CD4-positive, alpha-beta T cell (primary cell): ENCODE measurements at places on chromosomes 6 and 20. TPM values are rescaled to one million over a fixed set of nuclear protein-coding genes. Genes with fewer than 3 reads are reported as not detected.
A peak's percentile ranks its signal among the peaks of the same experiment; 100 is the strongest.

- DNase-seq: no peak
These were observed 25.3 kb downstream of the SNX5 start for GRCh38 chr20:17943343-17943742.

GRCh38 chr6:29828471-29828797, 809 bp downstream of the HLA-G start:
- DNase-seq: peak; percentile 16

- no peak for DNase-seq
These were observed 11.5 kb upstream of the PREX1 start for GRCh38 chr20:48839154-48839917.

GRCh38 chr6:106800379-106800778, 171.0 kb downstream of the QRSL1 start:
- no peak for DNase-seq

DNA sequence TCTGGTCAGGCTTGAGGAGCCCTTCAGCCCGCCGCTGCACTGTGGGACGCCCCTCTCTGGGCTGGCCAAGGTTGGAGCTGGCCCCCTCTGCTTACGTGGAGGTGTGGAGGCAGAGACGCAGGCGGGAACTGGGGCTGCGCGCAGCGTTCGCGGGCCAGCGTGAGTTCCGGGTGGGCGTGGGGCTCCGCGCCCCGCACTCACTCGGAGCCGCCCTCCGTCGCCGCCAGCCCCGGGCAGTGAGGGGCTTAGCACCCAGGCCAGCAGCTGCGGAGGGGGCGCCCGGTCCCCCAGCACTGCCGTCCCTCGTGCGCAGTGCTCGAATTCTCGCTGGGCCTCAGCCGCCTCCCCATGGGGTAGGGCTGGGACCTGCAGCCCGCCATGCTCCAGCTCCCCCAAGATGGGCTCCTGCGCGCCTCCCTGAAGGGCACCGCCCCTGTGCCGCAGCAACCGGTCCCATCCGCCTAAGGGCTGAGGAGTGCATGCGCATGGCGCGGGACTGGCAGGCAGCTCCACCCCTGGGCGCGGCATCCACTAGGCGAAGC, 695.9 kb downstream of the EPHA7 start:
- no peak for DNase-seq

DNA sequence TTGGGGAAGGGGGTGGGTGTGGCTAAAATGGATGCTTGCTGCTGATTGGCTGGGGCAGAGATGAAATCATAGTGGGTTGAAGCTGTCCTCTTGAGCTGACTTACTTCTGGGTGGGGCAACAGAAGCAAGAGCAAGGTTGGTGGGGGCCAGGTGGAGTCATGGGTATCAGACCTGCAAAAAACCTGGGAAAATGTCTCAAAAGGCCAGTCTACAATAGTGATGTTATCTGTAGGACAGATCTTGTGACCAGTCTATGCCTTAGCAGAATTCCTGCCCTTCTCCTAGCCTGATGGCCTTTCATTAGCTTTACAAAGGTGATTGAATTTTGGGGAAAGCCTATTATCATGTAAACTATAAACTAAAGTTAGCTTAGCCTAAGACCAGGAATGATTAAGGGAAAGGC, 945.7 kb downstream of the KIF16B start:
- DNase-seq: no peak

DNA sequence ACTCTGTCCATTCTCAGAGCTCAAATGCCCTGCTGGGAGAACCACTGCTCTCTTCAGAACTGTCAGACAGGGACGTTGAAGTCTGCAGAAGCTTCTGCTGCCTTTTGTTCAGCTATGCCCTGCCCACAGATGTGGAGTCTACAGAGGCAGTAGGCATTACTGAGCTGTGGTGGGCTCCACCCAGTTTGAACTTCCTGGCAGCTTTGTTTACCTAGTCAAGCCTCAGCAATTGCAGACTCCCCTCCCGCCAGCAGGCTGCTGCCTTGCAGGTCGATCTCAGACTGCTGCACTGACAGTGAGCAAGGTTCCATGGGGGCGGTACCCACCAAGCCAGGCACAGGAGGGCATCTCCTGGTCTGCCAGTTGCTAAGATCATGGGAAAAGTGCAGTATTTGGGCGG, 21.8 kb upstream of the UFL1 start:
- peak; percentile 64 for DNase-seq

DNA sequence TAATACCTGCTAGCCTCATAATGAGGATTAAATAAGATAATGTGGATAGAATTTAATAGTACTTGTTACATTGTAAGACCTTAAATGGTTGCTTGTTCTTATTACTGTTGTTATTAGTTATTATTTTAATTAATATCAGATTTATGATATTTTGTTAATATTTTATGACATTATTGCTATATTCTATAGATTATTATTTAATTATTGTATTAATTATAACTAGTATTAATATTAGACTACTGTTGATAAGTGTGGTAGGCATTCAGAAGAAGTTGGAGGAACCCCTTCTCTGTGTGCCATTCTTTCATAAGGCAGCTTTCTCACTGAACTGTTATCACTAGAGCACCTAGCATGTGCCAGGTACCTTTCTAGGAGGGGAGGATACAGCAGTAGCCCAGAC, 2.6 kb upstream of the NEDD9 start:
- DNase-seq: no peak

- DNase-seq: no peak
These were observed 55.6 kb downstream of the EZR start for GRCh38 chr6:158763434-158764182.

GRCh38 chr20:44219791-44220190, 9.2 kb upstream of the OSER1 start:
- no peak for DNase-seq

GRCh38 chr6:109791301-109791700, 100.2 kb downstream of the FIG4 start:
- no peak for DNase-seq

GRCh38 chr20:7264137-7264536, 496.7 kb downstream of the BMP2 start:
- no peak for DNase-seq

DNA sequence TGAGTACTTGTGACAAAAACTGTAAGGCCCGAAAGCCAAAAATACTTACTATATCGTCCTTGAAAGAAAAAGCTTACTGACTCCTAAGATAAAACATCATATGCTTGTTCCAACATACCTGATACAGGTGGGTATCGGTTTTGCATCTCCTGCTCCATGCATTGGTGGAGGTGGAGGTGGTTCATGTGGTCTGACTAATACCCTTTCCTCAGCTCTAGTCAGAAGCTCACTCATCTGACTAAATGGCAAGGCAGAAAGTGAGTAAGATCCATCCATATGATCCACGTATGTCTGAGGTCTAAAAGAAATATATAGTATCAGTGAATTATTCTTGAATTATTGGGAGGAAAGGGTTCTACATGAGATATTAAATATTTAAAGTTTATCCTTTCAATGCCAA, 76.2 kb downstream of the WASF1 start:
- DNase-seq: no peak

- DNase-seq: no peak
These were observed 185.0 kb upstream of the SGK1 start for GRCh38 chr6:134502614-134503549.

DNA sequence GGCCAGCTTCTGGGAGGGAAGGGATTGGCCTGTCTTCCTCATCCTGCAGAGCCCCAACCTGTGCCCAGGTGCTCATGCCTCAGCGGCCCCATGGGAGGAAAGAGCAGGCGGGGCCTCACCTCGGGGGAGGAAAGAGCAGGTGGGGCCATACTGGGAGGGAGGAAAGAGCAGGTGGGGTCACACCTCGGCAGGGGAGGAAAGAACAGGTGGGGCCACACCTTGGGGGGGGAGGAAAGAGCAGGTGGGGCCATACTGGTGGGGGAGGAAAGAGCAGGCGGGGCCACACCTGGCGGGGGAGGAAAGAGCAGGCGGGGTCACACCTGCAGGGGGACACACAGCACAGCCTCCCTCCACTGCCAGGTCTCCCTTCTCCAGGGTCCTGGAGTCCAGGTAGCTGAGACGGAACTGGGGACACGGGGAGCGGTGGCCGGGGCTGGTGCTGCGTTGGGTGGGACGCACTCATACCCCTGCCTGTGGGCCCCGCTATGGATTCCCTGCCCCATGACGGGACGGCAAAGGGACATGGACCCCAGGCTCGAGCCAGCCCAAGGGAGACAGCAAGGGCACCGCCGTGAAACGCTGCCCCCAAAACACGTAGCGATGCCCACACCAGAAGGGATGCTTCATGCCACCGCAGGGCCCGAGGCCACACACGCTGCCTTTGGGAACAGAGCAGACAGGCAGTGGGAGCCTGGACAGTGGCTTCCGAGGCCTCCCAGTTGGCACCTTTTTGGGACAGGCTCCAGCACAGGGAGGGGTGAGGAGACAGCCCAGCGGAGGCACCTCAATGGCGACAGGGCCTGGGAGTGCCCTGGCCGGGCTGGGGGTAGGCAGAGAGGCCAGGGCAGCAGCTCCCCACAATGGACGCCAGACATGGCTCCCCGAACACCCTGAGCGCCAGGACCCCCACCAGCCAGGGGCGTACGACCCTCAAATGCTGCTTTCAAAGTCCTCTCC, 43.3 kb upstream of the CHRNA4 start:
- no peak for DNase-seq

- DNase-seq: no peak
These were observed 266.8 kb upstream of the RIN2 start for GRCh38 chr20:19491241-19491640.

DNA sequence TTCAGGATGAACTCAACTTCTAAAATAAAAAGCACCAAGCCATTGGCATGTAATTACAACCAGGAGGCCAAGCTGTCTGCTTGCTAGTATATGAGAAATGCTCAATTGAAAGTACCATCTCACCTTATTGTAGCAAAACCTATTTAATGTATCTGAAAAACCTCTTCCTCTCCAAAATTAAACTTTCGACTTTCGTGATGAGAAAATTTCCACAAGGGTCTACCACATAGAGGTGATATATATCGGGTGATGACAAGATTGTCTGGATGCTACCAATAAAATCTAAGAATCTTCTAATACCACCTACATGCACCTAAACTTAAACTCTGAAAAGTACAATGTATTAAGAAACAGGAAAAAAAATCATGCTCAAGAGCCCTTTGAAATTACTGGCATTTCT, 74.2 kb downstream of the ATXN1 start:
- DNase-seq: no peak

DNA sequence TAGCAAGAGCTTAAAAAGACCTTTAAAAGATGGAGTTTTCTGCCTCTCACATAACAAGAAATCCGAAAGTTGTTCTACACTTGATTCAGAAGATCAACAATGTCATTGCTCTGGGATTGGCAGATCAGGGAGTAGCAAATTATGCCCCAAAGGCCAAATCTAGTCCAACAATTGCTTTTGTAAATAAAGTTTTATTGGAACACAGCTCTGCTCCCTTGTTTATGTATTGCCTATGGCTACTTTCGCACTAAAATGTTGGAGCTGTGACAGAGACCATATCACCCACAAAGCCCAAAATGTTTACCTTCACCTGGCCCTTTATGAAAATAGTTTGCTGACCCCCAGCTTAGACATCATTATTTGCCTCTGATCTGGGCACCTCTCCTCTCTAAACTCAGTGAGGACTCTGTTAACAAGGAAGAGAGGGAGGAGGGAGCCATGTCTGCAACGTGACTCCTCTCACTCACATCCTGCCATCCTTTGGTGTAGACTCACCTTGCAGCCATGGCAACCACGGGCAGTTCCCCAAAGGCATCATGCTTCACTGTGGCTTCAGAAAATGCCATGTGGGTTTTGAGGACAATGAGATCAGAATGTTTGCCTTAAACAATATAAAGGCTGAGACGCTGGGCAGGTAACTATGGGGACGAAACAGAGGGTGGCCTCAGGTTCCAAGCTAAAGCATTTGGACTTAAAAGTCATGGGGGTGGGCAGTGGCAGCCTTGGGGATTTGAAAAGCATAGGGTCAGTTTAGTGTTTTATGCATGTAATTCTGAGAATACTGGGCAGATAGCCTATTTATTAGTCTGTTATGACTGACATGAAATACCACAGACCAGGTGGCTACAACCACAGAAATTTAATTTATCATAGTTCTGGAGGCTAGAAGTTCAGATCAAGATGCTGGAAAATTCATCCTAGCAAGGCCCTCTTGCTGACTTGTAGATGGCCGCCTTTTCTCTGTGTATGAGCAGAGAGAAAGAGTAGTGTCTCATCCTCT, 149.7 kb upstream of the TNFAIP3 start:
- peak; percentile 74 for DNase-seq

DNA sequence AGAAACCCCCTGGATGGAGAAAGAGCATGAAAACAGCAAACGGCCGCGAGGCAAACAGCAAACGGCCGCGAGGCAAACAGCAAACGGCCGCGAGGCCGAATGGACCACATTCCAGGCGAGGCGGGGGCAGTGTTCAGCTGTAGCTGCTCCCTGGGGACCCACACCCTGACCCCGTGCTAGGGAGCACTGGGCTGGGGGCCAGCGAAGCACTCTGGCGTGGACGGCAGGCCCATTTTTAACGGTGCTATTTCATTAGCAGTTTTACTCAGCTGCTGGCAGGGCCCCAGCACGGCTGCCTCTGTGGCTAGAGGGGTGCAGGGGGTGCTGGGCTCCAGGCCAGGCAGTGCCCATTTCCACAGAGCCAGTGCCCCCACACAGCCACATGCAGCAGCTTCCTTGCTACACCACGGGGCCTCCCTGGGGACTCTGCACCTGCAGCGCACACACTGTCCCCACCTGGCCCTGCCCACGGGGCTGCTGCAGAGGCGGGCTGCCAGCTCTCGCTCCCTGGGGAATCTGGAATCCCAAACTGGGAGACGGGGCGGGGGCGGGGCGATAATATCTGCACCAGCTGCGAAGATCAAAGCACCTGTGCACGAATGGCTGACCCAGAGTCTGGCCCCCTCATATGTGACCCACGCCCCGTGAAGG, 35.6 kb upstream of the SLCO4A1 start:
- no peak for DNase-seq

- DNase-seq: no peak
These were observed 1.3 kb upstream of the FOXF2 start for GRCh38 chr6:1387876-1388629.

GRCh38 chr6:149898966-149899365, 1.1 kb upstream of the RAET1E start:
- DNase-seq: no peak

- DNase-seq: no peak
These were observed 63.8 kb upstream of the TINAG start for GRCh38 chr6:54244430-54244829.

- no peak for DNase-seq
These were observed 138.0 kb upstream of the RREB1 start for GRCh38 chr6:6969761-6970223.

DNA sequence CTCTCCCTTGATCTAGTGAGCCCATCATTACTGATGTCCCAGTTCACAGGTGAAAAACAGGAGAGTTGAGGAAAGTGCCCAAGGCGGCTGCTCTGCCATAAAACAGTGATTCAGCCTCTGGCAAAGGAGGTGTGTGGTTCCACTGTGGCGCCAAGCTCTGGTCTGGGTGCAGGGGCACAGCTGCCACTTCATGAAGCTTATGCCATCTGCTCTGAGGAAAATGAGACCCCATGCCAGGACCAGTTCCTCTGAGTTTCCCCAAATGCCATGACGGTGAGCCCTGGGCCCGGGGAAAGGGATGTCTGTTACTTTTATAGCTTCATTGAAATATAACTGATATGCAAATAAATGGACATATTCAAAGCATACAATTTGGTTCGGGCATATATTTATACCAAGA, 33.7 kb upstream of the ZBP1 start:
- no peak for DNase-seq

ENPP3 gene
- 0.22 TPM for total RNA-seq

HMGCLL1 gene
- not detected for total RNA-seq

TREML4 gene
- total RNA-seq: not detected

COL19A1 gene
- not detected for total RNA-seq

SLC22A16 gene
- not detected for total RNA-seq

MAP7 gene
- total RNA-seq: 0.45 TPM

TFAP2D gene
- not detected for total RNA-seq

MTCH1 gene
- 239 TPM for total RNA-seq

ZNF165 gene
- total RNA-seq: 5.1 TPM

MROH8 gene
- total RNA-seq: 1.1 TPM

NMBR gene
- total RNA-seq: not detected

GJA1 gene
- total RNA-seq: not detected

SASH1 gene
- 0.75 TPM for total RNA-seq

FAM83C gene
- total RNA-seq: not detected
